ENCODE measurements at places on chromosomes 1 and 21. TPM values are rescaled to one million over a fixed set of nuclear protein-coding genes. Genes with fewer than 3 reads are reported as not detected.

PAFAH2 gene
- total RNA-seq = 8.2 TPM

KLHDC9 gene
- 2.0 TPM for total RNA-seq

OR2G6 gene
- not detected for total RNA-seq

TMEM52 gene
- 0.80 TPM for total RNA-seq

DDX20 gene
- total RNA-seq = 9.1 TPM

CACHD1 gene
- total RNA-seq = 1.4 TPM

RUNX1 gene
- 5.4 TPM for total RNA-seq
